ENCODE measurements at places on chromosomes 3 and 15.

- no peak for ATAC-seq
Observed at GRCh38 chr15:75927601-75928000, 23.9 kb downstream of the FBXO22 start.

GRCh38 chr3:37162501-37163245, 11.7 kb downstream of the LRRFIP2 start:
- no peak for ATAC-seq

GRCh38 chr15:94856267-94856854, 625.0 kb downstream of the MCTP2 start:
- ATAC-seq = no peak

DNA sequence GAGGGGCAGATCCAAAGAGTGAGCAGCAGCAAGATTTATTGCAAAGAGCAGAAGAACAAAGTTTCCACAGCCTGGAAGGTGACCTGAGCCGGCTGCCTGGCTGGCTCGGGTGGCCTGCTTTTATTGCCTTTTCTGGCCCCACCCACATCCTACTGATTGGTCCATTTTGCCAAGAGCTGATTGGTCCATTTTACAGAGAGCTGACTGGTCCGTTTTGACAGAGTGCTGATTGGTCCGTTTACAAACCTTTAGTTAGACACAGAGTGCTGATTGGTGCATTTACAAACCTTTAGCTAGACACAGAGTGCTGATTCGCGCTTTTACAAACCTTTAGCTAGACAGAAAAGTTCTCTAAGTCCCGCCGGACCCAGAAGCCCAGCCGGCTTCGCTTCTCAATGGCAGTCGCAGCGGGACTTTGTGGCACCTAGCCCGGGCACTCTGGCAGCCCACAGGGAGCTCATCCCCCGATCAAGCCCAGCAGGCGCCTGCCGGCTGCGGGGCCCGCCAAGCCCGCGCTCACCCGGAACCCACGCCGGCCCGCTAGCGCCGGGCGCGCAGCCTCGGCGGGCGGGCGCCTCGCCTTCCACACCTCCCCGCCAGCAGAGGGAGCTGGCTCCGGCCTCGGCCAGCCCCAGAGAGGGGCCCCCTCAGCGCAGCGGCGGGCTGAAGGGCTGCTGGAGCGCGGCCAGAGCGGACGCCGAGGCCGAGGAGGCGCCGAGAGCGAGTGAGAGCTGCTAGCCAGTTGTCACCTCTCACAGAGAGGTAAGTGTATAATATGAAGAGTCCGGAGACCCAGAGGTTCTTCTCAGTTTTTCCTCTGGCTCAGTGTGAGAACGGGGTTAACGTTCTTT, 339.2 kb downstream of the CHL1 start:
- peak; percentile 77 for ATAC-seq

- no peak for ATAC-seq
Observed at GRCh38 chr3:129000742-129001100, 383 bp upstream of the EFCC1 start.

DNA sequence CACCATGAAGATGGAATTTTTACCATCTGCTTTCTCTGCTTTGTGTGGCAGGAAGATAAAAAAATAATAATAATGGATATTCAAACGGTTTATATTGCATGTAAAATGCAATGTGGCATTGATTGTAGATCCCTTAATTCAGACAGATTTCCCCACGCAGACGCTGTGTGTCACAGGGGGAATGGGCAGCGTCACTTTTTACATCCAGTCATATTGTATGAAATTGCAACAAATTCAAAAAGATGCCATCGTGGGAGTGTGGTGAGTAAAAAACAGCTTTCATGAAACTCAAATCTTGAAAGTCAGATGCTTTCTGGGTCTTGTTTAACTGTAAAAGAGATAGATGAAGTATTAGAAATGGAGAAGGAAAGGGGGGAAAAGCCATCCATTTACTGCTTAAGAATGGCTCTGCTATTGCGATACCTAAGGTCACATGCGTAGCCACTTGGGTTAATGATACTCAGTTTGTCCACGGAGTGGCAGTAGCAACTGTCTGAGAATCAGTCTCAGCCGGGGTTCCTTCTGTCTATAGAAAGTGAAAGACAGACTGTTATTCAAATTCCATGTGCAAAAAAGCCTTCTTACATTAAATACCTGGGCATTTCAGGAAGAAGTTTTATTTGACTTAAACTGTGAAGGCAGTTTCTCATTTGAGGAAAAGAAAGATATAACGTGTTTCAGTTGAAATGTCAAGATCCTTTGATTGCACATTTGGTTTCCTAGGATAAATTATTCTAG, 28.5 kb downstream of the BTD start:
- ATAC-seq = peak; percentile 90

GRCh38 chr3:42569593-42570142, 12.1 kb downstream of the SEC22C start:
- ATAC-seq = no peak

DNA sequence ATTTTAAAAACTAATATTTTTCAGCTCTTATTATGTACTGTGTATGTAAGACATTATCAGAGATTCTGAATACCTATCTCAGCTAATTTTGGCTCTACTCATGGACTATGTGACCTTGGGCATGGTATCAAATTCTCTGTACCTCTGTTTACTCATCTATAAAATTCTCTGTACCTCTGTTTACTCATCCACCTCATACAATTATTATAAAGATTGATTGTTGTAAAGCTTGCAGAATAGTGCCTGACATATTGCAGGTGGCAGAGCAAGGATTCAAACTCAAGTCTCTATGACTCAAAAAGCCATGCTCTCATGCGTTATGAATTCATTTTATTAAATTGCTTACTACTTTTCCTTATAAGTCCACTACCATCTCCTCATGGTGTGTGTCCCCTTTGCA, 151.9 kb upstream of the ARL6 start:
- ATAC-seq = no peak

- ATAC-seq = no peak
Observed at GRCh38 chr3:88084097-88084501, 25.0 kb downstream of the ZNF654 start.
